Endothelial cell of umbilical vein (primary cell): ENCODE measurements at places on chromosomes 5 and 9. TPM values are rescaled to one million over a fixed set of nuclear protein-coding genes. Genes with fewer than 3 reads are reported as not detected.

DNA sequence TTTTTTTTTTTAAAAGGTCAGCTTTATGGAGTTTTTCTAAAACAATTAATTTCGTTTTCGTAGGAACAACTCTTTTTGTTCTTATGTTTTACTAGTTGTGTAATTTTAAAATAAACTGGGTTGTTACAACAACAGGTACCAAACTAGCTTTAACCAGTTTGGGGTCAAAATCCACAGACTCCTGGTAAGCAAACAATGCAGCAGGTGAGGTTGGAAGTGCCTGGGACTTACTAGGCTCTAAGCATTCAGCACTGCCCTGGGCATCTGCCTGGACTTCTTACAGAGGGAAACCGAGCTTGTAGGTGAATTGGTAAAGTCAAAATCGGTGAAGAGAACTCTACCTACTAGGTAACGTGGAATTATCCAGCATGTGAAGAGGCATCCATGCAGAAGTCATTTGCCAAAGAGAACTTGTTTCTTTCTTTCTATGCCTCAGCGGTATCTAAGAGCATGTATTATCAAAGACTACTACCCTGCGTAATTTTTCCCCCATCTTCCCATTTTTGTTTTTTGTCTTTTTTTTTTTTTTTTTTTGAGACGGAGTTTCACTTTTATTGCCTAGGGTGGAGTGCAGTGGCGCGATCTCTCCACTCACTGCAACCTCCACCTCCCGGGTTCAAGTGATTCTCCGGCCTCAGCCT, 145.4 kb downstream of the KCTD16 start:
- H3K36me3 ChIP-seq = no peaks in the 10 kb centered on the region
- H3K4me3 ChIP-seq = no peak overlapping the region
- no peak overlapping the region for H3K27ac ChIP-seq
- H3K4me1 ChIP-seq = no peaks in the 10 kb centered on the region
- no peak for DNase-seq

- DNase-seq = no peak
- H3K36me3 ChIP-seq = no peaks in the 10 kb centered on the region
- no peaks in the 10 kb centered on the region for H3K4me1 ChIP-seq
- H3K27ac ChIP-seq = no peak overlapping the region
- no peaks in the 10 kb centered on the region for H3K27me3 ChIP-seq
- no peak overlapping the region for H3K4me3 ChIP-seq
Measured at GRCh38 chr5:147687118-147687517, 95.4 kb downstream of the JAKMIP2 start.

ELOVL7 gene
- total RNA-seq = 0.09 TPM in 1 of 2 replicates, not detected in the other

- H3K27me3 ChIP-seq = no peaks in the 10 kb centered on the region
- no peak overlapping the region for H3K27ac ChIP-seq
- peaks cover 11% of the 10 kb centered on the region for H3K4me1 ChIP-seq
- no peak for DNase-seq
- H3K36me3 ChIP-seq = no peaks in the 10 kb centered on the region
Measured at GRCh38 chr5:17151686-17152085, 65.7 kb upstream of the BASP1 start.

DNA sequence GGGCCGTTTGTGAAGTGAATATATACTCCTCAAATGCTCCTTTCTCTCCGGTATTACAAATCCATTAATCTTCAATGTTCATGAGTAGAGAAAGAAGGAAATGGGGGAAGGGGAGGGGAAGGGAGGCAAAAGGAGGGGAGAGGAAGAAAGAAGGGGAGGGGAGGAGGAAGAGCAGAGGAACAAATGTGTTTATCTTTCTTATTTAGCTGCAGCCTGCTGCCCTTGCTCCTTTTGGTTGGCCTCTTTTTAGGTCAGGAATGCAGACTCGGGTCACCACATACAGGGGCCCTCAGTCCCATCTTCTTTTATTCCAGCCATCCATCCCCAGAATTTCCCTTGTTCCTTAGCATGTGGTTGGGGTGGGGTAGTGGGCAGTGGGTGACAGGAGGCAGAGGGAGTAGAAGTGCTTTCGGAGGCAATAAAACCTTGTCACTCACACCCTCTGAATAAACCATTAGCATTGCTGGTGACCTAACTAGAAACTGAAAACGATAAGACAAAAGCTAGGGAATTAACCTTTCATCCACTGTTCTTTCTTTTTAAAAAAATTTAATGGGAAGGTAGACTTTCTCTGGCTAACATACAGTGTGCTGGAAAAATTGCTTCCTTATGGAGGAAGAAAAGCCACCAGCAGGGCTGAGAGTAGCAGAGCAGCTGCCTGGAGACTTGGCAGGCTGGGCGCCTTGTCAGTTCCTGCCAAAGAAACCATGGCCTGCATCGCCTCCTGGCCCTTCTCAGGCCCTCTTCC, 16.8 kb upstream of the PRLR start:
- no peaks in the 10 kb centered on the region for H3K36me3 ChIP-seq
- H3K4me1 ChIP-seq = no peaks in the 10 kb centered on the region
- no peak overlapping the region for H3K4me3 ChIP-seq
- no peak for DNase-seq
- H3K27me3 ChIP-seq = no peaks in the 10 kb centered on the region
- H3K27ac ChIP-seq = no peak overlapping the region

DNA sequence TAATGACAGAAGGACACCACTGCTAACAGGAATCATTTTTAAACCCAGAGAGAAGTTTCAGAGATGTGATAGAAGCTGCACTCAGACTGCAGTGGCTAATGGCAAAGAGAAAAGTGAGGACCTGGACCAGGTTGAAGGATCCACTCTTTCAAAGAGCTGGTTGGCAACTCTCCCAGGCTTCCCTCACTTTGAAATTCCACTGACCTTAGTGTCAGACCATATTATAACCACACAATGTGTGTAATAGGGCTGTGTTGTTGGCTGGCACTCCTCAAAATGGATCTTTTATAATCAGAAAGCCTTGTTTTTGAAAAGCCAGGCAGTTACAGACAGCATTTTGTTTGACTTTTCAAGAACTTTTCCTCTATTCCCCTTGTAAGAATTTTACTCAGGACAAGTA, 280.7 kb downstream of the PRELID2 start:
- DNase-seq = peak; percentile 13
- no peaks in the 10 kb centered on the region for H3K4me1 ChIP-seq

GRCh38 chr5:131814990-131815389, 18.2 kb upstream of the FNIP1 start:
- H3K27me3 ChIP-seq = no peaks in the 10 kb centered on the region
- H3K4me1 ChIP-seq = peaks cover 11% of the 10 kb centered on the region
- peak overlapping the region; percentile 79 for H3K27ac ChIP-seq

MELK gene
- 47.8 and 52.1 TPM in 2 replicates for total RNA-seq

- no peak overlapping the region for H3K27ac ChIP-seq
- peaks cover 11% of the 10 kb centered on the region for H3K36me3 ChIP-seq
- H3K4me1 ChIP-seq = no peaks in the 10 kb centered on the region
- H3K4me3 ChIP-seq = no peak overlapping the region
- DNase-seq = no peak
Measured at GRCh38 chr5:112869948-112870347, 8.9 kb downstream of the SRP19 start.

DNA sequence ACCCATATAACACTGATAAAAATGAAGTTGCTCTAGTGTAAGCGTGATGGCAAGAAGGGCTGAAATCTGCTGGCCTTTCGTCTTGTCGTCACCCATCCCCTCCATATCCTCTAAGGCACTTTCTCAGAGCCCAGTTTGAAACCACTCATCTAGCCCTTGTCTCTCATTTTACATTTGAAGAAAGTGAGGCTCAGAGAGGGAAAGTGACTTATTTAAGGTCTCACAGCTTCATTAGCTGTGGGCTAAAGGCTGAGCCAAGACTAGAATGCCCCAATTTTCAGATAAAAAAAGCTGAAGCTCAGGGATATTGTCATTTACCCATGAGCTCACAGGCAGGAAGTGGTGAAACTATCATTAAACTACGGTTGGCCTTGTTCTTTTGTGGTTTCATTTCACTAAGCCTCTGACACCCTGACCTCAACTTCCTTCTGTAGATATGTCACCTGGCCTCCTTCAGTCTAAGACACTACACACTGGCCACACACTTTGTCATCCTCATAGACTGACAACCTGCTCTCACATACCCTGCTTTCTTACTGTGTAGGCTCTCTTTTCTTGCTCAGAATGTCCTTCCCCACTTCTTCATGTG, 176.7 kb upstream of the DMAC1 start:
- no peak for DNase-seq
- no peaks in the 10 kb centered on the region for H3K27me3 ChIP-seq
- no peak overlapping the region for H3K27ac ChIP-seq
- H3K36me3 ChIP-seq = no peaks in the 10 kb centered on the region

FYB1 gene
- 0.44 TPM in 1 of 2 replicates, not detected in the other for total RNA-seq

DNA sequence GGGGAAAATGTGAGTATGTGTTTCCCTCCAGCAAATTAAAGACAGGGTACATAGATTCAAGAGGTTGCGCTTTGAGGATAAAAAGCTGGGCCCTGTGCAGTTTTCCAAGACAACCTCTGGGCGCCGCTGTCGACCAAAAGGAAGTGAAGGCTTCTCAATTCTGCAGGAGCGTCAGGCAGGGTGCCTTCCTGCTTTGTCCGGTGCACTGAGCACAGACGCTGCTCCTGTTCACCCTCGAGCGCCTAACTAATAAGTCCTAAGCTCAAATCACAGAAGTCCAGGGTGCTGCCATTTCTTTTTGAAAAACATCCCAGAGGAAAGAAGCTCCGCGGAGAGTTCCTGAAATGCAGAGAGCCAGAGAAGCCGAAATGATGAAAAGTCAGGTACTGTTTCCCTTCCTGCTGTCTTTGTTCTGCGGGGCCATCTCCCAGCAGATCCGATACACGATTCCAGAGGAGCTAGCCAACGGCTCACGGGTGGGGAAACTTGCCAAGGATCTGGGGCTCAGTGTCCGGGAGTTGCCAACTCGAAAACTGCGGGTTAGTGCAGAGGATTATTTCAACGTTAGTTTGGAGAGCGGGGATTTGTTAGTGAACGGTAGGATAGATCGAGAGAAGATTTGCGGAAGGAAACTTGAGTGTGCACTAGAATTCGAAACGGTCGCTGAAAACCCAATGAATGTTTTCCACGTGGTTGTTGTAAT, at the start of gene PCDHGB1:
TSS of gene PCDHGB1 (plus strand) at position 183 of the 703 bp plus-strand sequence. CDS start at position 345, 162 bp downstream.
- no peaks in the 10 kb centered on the region for H3K4me1 ChIP-seq
- H3K4me3 ChIP-seq = no peak within 1 kb of the TSS
- no peaks in the 10 kb centered on the region for H3K36me3 ChIP-seq
- H3K27me3 ChIP-seq = peaks cover 48% of the 10 kb centered on the region
- no peak for DNase-seq

GRCh38 chr5:107533910-107534876, 136.5 kb downstream of the EFNA5 start:
- no peak for DNase-seq
- H3K36me3 ChIP-seq = no peaks in the 10 kb centered on the region
- no peaks in the 10 kb centered on the region for H3K27me3 ChIP-seq

- no peaks in the 10 kb centered on the region for H3K36me3 ChIP-seq
- no peaks in the 10 kb centered on the region for H3K27me3 ChIP-seq
- H3K27ac ChIP-seq = no peak overlapping the region
- H3K4me1 ChIP-seq = no peaks in the 10 kb centered on the region
Measured at GRCh38 chr5:15564523-15564922, 64.5 kb downstream of the FBXL7 start.

- DNase-seq = no peak
- no peak overlapping the region for H3K27ac ChIP-seq
Measured at GRCh38 chr9:794386-794785, 47.1 kb upstream of the DMRT1 start.

GRCh38 chr5:6309949-6310348, 68.4 kb downstream of the MED10 start:
- no peak for DNase-seq
- no peaks in the 10 kb centered on the region for H3K36me3 ChIP-seq
- H3K4me1 ChIP-seq = no peaks in the 10 kb centered on the region
- H3K4me3 ChIP-seq = no peak overlapping the region

- H3K36me3 ChIP-seq = no peaks in the 10 kb centered on the region
- H3K4me1 ChIP-seq = peaks cover 34% of the 10 kb centered on the region
- H3K27me3 ChIP-seq = no peaks in the 10 kb centered on the region
- H3K27ac ChIP-seq = no peak overlapping the region
Measured at GRCh38 chr5:136015966-136016650, 12.7 kb upstream of the TGFBI start.

DNA sequence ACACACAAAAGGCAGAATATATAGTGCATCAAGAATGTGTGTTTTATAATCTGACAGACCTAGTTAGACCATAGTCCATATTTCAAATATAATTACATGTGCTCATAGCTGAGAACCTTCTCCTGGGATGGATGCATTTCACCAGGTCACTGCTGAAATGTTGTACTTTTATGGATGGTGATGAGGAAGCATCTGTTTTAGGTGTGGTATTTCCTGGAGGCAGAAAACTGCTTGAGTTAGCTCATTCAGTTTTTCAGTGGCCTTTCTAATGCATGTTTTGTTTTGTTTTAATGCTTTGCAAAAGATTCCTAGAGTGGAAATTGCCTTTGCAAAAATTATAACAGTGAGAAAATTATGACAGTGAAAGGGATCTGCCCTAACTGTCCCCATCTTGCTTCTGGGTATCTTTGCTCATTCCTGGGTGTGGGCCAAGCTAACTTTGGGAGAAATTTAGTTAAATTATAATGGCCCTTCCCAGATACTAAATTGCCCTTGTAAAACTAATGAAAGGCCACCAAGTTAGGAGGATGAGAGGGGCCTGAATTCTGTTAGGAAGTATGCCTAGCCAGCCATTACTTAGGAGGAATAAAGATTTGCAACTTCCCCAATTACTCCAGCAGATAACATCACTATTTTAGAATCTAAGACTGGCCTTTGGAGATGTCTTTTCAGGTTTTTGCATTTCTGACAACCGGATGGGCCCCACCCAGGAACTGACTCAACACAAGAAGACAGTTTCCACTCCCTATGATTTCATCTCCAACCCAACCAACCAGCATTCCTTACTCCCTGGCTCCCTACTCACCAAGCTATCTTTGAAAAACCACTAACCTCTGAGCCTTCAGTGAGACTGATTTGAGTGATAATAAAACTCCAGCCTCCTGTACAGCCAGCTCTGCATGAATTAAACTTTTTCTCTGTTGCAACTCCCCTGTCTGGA, 7.0 kb upstream of the IL12B start:
- no peaks in the 10 kb centered on the region for H3K36me3 ChIP-seq
- no peaks in the 10 kb centered on the region for H3K27me3 ChIP-seq
- no peak overlapping the region for H3K27ac ChIP-seq
- no peaks in the 10 kb centered on the region for H3K4me1 ChIP-seq
- no peak overlapping the region for H3K4me3 ChIP-seq

DMRT3 gene
- not detected in 2 replicates for total RNA-seq

DNA sequence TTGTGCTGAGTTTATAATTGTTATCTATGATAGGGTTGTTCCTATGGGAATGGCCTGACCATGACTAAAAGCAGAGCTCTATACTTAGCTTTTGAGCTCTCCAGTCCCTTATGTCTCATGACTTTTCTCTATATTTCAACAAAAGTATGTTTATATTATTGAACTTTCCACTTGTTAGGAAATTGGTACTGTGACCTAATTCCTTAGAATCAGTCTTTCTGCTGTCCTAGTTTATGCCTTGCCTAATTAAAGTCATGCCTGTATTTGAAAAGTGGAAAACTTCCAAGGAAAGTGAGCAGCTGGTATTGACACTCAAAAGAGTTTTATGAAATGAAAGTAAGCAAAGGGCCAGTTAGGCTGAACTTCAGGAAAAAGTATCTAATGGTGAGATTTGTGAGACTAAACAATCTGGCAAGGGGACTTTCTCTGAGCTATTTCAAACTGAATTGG, 68.6 kb downstream of the XRCC4 start:
- H3K4me1 ChIP-seq = no peaks in the 10 kb centered on the region
- H3K27me3 ChIP-seq = no peaks in the 10 kb centered on the region
- DNase-seq = no peak
- no peak overlapping the region for H3K27ac ChIP-seq
- no peaks in the 10 kb centered on the region for H3K36me3 ChIP-seq
